Activated T-cell treated with anti-CD3 and anti-CD28 coated beads, Interleukin-2, amount 50 U/mL, for 24 hours (primary cell): ENCODE measurements at places on chromosomes 12 and 14.
A peak's percentile ranks its signal among the peaks of the same experiment; 100 is the strongest.

DNA sequence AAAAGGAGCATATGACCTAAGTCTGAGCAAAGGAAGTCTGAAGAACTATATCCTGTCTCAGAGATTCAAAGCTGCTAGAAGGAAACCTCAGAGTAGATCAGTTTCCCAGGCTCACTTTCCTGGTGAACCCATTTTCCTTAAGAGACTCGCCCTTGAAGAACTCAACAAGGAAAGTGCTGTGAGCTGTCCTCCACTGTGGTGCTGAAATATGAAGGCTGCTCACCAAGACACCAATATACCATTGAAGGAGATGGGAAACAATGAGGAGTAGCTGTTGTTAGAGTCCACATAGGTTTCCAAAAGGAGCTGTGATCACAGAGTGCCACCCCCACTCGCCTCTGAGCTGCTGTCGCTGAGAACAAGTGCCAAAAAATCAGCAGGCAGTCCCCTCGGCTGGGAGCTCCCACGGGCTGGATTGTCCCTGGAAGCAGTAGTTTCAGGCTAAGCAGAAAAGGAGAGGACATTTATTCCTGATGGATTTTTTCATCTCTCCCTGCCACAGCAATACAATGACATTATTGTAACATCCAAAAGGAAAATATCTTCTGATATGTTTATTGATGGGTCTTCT is 282.1 kb downstream of the RPS29 start:
- no peak overlapping the region for H3K4me3 ChIP-seq
- H3K27me3 ChIP-seq: peaks cover 6% of the 10 kb centered on the region
- H3K4me1 ChIP-seq: no peaks in the 10 kb centered on the region
- H3K36me3 ChIP-seq: no peaks in the 10 kb centered on the region
- no peak overlapping the region for H3K27ac ChIP-seq

GRCh38 chr12:3445119-3445978 is 45.7 kb upstream of the PRMT8 start:
- H3K36me3 ChIP-seq: no peaks in the 10 kb centered on the region
- H3K27me3 ChIP-seq: peaks cover 11% of the 10 kb centered on the region
- DNase-seq: no peak
- H3K4me1 ChIP-seq: no peaks in the 10 kb centered on the region
- H3K27ac ChIP-seq: no peak overlapping the region

- H3K36me3 ChIP-seq: no peaks in the 10 kb centered on the region
- H3K27me3 ChIP-seq: no peaks in the 10 kb centered on the region
- H3K4me1 ChIP-seq: no peaks in the 10 kb centered on the region
- no peak for DNase-seq
- H3K4me3 ChIP-seq: no peak overlapping the region
Observed at GRCh38 chr12:90801776-90802175, 153.2 kb downstream of the CCER1 start.

- peaks cover 19% of the 10 kb centered on the region for H3K27me3 ChIP-seq
- H3K27ac ChIP-seq: no peak overlapping the region
- no peak overlapping the region for H3K4me3 ChIP-seq
- DNase-seq: no peak
- H3K4me1 ChIP-seq: no peaks in the 10 kb centered on the region
Observed at GRCh38 chr14:23883684-23884540, 69.7 kb upstream of the DHRS4 start.

GRCh38 chr12:39178837-39179236 is 264.1 kb downstream of the KIF21A start:
- no peak overlapping the region for H3K27ac ChIP-seq
- no peak for DNase-seq
- no peaks in the 10 kb centered on the region for H3K27me3 ChIP-seq
- H3K4me1 ChIP-seq: no peaks in the 10 kb centered on the region

DNA sequence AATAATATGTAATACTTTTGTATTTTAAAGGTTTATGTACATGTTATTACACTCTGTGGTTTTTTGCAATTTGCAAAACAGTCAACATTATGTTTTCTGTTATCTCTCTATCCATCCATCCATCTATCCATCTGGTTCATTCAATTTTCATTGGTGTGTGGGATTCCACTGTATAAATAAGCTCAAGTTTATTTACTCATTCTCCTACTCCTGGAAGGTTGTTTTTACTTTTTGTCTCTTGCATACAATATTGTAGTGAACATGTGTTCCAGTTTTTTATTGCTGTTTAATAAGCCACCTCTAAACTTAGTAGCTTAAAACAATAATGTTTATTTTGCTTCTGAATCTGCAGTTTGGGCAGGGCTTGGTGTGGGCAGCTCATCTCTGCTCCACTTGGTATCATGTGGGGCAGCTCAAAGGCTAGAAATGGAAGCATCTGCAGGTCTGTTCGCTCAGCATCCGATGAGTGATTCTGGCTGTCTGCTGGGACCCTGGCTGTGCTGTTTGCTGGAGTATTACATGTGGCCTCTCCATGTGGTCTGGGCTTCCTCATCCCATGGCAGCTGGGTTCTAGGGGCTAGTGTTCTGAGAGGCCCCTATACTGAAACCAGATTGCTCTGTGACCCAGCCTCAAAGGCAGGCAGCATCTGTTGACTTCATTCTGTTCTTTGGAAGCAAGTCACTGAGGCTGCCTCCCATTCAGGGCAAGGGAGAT is 98.8 kb downstream of the SLC25A47 start:
- H3K4me1 ChIP-seq: peaks cover 7% of the 10 kb centered on the region
- no peak overlapping the region for H3K27ac ChIP-seq
- DNase-seq: no peak
- peaks cover 2% of the 10 kb centered on the region for H3K36me3 ChIP-seq

- peaks cover 23% of the 10 kb centered on the region for H3K4me1 ChIP-seq
- peak; percentile 90 for DNase-seq
Observed at GRCh38 chr14:74608959-74609611, 3.0 kb downstream of the LTBP2 start.

GRCh38 chr12:3236345-3237187 is 159.4 kb downstream of the TSPAN9 start:
- no peaks in the 10 kb centered on the region for H3K4me1 ChIP-seq
- no peak for DNase-seq
- peaks cover 21% of the 10 kb centered on the region for H3K27me3 ChIP-seq
- no peak overlapping the region for H3K4me3 ChIP-seq
- no peak overlapping the region for H3K27ac ChIP-seq

DNA sequence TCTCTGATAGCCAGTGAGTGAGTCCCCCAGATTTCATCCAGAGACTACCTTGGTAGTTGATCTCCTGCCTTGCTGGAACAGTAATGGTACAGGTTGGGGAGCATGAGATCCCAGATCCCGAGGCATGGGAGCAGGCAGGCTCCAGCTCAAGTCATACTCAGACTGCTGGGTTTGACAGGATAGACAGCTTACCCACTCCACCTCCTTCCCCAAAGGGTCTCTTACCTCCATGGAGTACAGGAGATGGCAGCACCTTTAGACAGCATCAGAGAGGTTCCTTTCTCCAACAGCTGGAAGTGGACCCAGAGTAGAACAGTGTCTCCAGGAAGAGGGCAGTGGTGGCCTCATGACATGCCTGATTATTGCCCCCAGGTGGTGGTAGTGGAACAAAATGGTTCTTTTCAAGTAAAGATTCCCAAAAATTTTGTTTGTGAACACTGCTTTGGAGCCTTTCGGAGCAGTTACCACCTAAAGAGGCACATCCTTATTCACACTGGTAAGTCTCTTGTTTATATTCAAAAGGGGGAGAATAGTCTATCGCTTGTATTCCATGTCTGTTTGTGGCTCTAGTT is 4.9 kb upstream of the CSAD start:
- H3K4me1 ChIP-seq: peaks cover 56% of the 10 kb centered on the region
- H3K27me3 ChIP-seq: no peaks in the 10 kb centered on the region
- peaks cover 94% of the 10 kb centered on the region for H3K36me3 ChIP-seq
- peak overlapping the region; percentile 38 for H3K27ac ChIP-seq

DNA sequence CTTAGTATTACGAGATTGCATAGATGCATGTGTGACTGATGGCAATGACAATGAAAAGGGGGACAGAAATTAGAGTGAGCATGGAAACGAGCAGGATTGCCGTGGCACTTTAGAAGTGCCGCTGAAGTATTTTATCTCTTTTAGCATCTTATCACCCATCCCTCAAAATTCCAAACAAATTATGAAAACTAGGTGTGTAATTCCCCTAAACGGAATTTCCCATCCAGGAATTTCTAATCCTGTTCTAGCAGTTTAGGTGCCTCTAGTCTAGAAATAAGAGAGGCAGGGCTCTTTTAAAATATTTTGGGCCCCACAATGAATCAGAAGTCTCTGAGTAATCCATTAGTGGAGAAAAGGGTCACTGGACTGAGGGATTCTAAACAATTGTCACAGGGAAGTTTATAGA is 947 bp downstream of the TMEM52B start:
- no peak overlapping the region for H3K4me3 ChIP-seq
- H3K36me3 ChIP-seq: no peaks in the 10 kb centered on the region
- no peak overlapping the region for H3K27ac ChIP-seq
- no peak for DNase-seq
- H3K27me3 ChIP-seq: peaks cover 41% of the 10 kb centered on the region
- peaks cover 7% of the 10 kb centered on the region for H3K4me1 ChIP-seq

DNA sequence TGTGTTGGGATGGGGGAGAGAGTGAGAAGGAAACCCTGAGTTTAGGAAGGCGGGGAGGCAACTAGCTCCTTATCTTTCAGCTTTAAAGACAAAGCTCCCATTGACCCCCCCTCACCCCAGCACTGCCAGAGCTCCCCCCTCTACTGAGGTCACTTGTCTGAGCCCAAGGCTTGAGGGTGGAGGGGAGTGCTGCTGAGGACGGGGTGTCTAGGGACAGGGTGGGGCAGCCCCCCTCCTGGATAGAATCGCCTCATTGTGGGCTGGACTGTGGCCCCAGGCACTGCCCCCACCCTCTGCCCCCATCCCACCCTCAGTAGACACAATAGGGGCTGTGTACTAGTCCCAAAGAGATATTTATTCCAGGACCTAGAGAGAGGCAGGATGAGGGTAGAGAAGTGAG is 3.0 kb downstream of the ERBB3 start:
- H3K27me3 ChIP-seq: peaks cover 13% of the 10 kb centered on the region
- H3K4me3 ChIP-seq: no peak overlapping the region
- DNase-seq: no peak
- peaks cover 19% of the 10 kb centered on the region for H3K4me1 ChIP-seq
- no peaks in the 10 kb centered on the region for H3K36me3 ChIP-seq

- no peak for DNase-seq
- no peaks in the 10 kb centered on the region for H3K4me1 ChIP-seq
- H3K36me3 ChIP-seq: no peaks in the 10 kb centered on the region
- peaks cover 6% of the 10 kb centered on the region for H3K27me3 ChIP-seq
Observed at GRCh38 chr12:131027876-131028586, 74.3 kb downstream of the ADGRD1 start.

DNA sequence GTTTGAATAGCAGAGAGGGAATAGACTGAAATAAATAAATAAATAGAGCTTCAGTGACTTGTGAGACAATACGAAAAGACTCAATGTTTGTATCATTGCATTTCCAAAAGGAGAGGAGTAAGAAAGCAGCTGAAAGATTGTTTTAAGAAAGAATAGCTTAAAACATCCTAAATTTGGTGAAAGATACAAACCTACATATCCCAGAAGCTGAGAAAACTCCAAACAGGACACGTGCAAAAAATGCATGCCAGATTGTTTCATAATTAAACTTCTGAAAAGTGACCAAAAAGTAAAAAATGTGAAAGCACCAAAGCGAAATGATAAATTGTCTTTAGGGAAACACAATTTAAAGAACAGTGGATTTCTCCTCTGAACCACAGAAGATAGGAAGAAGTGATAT is 711.0 kb downstream of the AACS start:
- H3K36me3 ChIP-seq: no peaks in the 10 kb centered on the region
- no peak for DNase-seq
- H3K4me1 ChIP-seq: no peaks in the 10 kb centered on the region
- peaks cover 3% of the 10 kb centered on the region for H3K27me3 ChIP-seq

DNA sequence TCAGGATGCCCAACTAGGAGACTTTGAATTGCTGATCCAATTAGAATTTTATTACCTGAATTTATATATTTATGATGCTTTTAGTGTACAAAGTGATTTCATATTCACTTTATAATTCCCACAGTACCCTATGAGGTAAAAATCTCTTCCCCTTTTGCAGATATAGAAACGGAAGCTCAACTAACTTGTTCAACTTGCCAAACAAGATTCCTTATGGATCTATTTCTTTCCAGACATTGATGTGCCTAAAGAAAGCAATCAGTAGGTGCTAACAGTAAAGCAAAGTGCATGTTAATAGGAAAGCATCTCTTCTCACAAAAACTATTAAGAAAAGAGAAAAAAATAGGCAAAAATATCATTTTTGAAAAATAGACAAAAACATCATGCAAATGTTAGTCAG is 65.9 kb upstream of the PPP1R12A start:
- no peak overlapping the region for H3K4me3 ChIP-seq
- H3K36me3 ChIP-seq: no peaks in the 10 kb centered on the region
- no peak for DNase-seq
- no peaks in the 10 kb centered on the region for H3K4me1 ChIP-seq
- no peaks in the 10 kb centered on the region for H3K27me3 ChIP-seq

- no peak overlapping the region for H3K4me3 ChIP-seq
- H3K4me1 ChIP-seq: peaks cover 6% of the 10 kb centered on the region
- peaks cover 1% of the 10 kb centered on the region for H3K36me3 ChIP-seq
- DNase-seq: no peak
- H3K27me3 ChIP-seq: peaks cover 4% of the 10 kb centered on the region
Observed at GRCh38 chr12:105060715-105061378, 23.4 kb downstream of the ALDH1L2 start.

DNA sequence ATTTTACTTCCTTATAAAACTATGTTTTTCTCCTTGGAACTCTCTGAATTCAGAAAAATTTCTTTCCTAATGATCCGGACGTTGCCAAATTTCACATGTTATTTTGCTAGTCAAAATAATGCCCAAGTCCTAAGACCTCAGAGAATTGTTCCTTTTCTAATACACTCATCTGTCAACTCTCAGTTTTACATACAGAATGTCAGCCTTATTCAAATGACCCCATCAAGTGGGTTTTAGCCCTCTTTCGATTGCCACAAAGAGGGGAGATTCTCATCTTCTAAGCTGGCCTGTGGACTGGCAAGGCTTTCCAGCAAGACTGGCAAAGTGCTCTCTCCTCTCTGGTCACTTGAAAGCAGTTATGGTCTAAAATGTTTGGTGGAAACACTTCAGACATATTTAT is 99.3 kb upstream of the GPHB5 start:
- no peak overlapping the region for H3K27ac ChIP-seq
- peaks cover 51% of the 10 kb centered on the region for H3K36me3 ChIP-seq
- no peaks in the 10 kb centered on the region for H3K27me3 ChIP-seq
- DNase-seq: no peak

- DNase-seq: no peak
- no peak overlapping the region for H3K27ac ChIP-seq
- no peaks in the 10 kb centered on the region for H3K36me3 ChIP-seq
- H3K4me1 ChIP-seq: no peaks in the 10 kb centered on the region
- H3K4me3 ChIP-seq: no peak overlapping the region
Observed at GRCh38 chr12:119528241-119528640, 65.3 kb upstream of the TMEM233 start.

DNA sequence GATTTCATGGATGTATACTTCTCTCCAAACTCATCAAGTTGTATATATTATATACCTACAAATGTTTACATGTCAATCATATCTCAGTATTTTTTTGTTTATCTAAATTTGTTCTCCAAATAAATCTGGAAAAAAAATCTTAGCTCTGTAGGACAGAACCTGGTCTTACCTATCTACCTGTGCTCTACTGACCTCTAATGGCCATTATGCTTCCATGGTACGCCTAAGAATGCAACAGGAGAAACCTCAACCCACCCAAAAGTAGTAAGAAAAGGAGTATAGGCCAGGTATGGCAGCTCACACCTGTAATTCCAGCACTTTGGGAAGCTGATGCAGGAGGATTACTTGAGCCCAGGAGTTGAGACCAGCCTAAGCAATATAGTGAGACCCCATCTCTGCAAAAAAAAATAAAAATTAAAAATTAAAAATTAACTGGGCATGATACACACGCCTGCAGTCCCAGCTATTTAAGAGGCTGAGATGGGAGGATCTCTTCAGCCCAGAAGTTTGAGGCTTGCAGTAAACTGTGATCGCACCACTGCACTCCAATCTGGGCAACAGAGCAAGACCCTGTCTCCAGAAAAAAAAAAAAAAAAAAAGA is 8.7 kb downstream of the OR11H4 start:
- no peak for DNase-seq
- H3K4me1 ChIP-seq: no peaks in the 10 kb centered on the region
- no peak overlapping the region for H3K4me3 ChIP-seq
